ENCODE measurements at places on chromosomes 5 and 9.

- no peak for DNase-seq
These were observed 26.8 kb upstream of the RPL26L1 start for GRCh38 chr5:172932313-172933017.

DNA sequence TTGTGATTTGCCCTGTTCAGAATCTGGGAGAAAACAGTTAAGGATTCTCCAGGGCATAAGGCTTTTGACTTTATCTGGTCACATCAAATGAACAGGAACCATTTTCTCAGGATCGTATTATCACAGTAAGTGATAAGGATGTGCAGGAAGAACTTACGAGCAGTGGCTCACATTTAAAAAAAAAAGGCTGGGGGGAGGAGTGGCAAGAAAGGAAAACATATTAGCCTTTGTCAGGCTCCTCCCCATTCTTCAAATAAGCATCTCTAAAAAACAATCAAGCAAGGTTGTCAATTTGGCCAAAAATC is 234.3 kb upstream of the TMEM161B start:
- no peak for DNase-seq

GRCh38 chr5:128749136-128749898 is 211.3 kb upstream of the FBN2 start:
- no peak for DNase-seq

DNA sequence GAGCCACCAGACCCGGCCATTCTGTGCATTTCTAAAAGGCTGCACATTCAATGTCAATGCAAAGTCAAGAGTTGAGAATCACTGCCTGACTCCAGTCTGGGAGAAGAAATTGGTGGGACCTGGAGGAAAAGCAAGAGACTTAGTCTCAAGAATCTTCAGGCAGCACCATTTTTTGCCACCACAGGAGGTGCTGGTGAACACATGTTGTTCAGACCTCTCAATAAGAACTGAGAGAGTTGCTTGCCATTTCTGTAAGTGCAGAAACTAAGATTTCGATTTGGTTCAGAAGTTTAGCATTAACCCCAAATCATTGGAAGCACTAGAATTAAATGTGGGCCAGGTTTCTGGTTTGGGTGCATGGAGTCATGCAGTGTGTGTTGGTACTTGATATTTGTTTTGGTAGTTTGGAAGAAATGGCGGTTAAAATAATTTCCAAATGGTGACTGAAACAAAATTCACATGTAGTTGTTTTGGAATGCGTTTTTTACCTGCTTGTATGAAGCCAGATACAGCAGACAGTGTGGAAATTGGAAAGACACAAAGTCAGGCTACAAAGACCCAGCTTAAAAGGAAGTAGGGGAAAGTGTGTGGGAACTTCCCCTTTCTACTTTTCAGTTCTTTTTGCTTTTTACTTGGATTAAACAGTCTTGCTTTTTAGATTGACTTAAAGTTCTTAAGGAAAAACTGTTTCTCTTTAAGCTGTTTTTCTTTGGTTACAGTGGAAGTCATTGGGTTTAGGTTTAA is 20.4 kb downstream of the PDE8B start:
- DNase-seq = no peak

- DNase-seq = no peak
These were observed 169.4 kb upstream of the TMEM161B start for GRCh38 chr5:88438006-88438405.

DNA sequence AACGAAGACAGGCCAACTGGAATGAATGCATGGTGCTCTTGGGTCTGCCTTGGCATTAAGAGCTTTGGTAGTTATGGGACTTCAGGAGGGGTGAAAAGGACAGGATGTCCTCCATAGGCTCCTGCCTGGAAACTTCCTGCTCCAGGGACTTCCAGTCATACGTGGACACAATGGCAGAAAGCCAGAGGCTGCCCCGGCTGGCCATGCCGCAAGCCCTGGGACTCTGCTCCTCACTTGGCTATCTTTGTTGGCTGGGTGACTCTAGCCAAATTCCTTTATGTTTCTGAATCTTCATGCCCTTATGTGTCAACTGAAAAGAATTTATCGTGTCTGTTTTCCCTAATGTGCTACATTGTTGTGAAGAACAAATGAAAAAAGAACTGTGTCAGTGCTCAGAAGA is 136.9 kb downstream of the SIL1 start:
- DNase-seq = no peak

- no peak for DNase-seq
These were observed 1271.3 kb downstream of the EFNA5 start for GRCh38 chr5:106399391-106399790.

GRCh38 chr9:115739096-115739875 is 414.3 kb upstream of the PAPPA start:
- DNase-seq = no peak

- no peak for DNase-seq
These were observed 598.4 kb downstream of the ACTL7B start for GRCh38 chr9:108257382-108257781.

DNA sequence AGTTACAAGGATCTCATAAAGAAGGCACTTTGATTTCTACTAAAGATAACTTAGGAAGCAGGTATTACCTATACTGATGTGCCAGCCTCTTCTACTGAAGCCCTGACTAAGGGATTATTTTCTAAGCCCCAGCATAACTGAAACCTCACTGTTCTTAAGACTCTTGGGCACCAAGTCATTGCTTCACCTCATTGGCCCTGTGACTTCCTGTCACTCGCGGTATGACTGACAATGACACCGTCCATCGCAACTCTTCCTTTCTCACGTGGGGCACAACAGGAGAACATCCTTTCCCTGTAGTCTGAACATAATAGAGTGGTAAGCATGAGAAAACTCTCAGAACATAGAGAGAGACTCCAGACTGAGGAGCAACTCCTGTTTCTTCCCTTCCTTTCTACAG is 6.4 kb downstream of the OR2V2 start:
- no peak for DNase-seq

DNA sequence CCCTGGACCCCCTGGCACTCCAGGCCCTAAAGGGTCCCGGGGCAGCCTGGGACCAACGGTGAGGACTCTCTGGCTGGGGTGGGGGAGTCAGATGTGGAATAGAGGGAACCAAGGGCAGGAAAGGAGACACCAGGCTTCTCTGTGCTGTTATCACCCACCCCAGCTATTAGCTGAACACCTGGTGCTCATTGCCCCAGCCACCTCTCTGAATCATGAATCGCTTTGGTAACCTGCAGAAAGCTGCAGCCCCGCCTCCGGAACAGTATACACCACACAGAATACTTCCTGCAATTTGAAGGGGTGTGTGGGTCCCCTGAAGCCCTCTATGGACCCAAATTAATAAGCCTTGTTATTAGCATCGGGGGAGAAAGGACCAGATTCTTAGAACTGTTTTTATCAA is 40.4 kb upstream of the ORM1 start:
- no peak for DNase-seq

- no peak for DNase-seq
These were observed 10.8 kb upstream of the CCDC69 start for GRCh38 chr5:151234476-151235238.

DNA sequence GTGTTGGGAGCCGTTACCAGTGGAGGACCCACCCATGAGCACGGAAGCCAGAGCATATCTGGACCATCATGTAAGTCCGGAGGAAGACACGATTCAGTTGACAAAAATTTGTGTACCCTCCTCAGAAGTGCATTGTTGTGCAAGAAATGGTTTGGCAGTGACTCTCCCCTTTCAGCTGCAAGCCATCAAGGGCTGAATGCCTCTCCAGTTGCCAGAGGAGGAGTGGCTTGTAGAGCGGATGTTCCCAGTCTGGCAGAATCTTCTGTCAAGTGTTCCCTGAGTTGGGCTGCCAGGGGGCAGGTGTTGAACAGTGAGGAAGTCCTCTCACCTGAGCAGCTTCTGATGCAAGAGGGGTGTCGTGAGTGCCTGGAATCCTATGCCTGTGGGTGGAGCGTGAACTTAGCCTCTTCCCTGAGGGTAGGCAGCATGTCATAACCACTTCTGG is 27.6 kb upstream of the CDKN2AIPNL start:
- no peak for DNase-seq

GRCh38 chr5:5419291-5420210 is 2.9 kb upstream of the ICE1 start:
- peak; percentile 8 for DNase-seq

DNA sequence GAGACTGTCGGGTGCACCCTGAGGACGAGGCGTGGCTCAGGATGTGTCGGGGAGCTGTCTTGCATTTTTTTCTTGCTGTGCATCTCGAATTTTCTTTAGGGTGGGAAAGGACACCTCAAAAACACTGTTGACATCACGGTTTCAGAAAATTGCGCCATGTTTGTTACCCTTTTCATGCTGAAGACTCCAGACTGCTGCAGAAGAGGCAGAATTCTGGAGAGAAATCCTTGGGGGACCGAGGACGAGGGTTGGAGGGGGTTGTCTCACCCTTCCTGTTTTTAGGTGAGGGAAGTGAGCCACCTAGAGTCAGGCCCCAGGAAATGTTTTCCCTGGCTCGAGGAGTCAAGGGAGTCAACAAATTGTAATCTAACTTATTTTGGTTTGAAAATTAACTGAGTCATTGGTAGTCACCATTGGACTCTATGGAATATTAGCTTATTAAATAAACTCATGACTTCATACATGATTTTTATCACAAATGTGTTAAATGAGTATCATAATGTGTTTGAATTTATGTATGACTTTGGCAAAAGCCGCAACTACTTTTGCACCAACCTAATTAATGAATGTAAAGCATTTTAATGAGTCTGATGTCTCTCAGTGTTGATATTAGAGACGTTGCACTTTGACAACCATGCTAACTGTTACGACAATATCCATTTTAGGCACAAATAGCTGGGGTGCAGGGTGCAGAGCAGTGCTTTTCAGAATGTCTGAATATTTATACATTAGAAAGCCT is 724 bp upstream of the LYSMD3 start:
- peak; percentile 50 for DNase-seq

- no peak for DNase-seq
These were observed 73.5 kb upstream of the LRRTM2 start for GRCh38 chr5:138948471-138949222.

DNA sequence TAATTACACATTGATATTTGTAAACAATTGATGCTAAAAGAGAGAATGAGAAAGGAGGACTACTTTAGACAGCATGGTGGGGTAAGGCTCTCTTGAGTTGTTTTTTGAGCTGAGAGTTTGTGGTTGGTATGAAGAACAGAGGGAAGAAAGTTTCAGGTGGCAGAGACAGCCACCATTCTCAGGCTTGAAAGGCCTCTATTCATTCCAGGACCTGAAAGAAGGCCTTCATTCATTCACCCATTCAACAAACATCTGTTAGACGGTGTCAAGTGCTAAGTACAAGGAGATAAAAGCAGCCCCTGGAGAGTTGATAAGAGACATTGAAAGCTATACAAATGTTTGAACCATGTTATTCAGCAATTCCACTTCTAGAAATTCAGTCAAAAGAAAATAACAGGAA is 21.7 kb upstream of the ADAM19 start:
- no peak for DNase-seq

DNA sequence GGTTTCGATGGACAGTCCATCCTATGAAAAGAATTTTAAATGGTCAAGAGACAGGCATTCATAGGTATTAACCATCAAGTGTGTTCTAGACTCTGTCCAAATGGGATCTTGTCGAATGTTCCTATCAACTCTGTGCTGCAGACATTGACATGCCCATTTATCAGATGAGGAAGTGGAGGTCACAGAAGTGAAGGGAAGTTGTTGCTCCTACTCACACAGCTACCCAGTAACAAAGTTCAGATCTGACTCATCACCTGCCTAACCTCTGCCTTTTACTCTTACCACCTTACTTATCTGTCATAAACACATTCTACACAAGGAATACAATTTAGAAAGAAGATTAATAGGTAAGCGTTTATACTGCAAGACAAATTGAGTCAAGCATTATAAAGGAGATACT is 426.2 kb upstream of the BRINP1 start:
- no peak for DNase-seq

DNA sequence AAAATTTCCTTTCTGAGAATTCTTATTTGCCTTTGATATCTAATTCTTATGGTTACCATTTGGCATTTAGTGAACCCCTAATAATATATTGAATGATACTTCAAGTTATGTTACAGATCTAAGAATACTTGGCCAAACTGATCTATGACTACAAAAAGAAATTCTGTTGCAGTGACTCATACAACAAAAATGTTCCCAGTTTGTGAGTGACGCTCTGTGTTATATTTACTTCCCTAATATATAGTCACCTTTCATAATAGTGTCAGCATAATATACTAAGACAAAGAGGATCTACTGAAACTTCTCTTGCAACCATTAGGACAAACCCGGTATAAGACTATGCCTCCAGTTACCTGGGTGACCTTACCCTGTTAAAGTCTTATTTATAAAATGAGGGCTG is 216.9 kb upstream of the TLX3 start:
- no peak for DNase-seq

DNA sequence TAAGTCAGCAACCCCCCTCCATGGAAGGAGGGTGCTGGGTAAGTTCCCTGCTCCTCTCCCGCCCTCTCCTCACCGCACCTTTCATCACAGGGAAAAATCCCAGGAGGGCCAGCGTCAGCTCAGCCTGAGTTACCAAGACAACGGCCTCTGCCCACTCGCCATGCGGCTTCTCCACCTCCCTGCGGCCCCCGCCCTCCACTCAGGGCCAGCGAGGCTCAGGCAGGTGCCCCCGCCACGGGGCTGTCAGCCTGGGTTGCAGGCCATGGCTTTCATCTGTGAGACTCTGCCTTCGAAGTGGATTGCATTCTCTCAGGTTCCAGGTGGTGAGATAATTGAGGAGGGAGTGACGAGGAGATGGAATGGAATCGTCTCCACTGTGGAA is 27.2 kb upstream of the LAMC3 start:
- DNase-seq = no peak

- DNase-seq = no peak
These were observed 86.7 kb upstream of the PCA3 start for GRCh38 chr9:76677481-76678055.

DNA sequence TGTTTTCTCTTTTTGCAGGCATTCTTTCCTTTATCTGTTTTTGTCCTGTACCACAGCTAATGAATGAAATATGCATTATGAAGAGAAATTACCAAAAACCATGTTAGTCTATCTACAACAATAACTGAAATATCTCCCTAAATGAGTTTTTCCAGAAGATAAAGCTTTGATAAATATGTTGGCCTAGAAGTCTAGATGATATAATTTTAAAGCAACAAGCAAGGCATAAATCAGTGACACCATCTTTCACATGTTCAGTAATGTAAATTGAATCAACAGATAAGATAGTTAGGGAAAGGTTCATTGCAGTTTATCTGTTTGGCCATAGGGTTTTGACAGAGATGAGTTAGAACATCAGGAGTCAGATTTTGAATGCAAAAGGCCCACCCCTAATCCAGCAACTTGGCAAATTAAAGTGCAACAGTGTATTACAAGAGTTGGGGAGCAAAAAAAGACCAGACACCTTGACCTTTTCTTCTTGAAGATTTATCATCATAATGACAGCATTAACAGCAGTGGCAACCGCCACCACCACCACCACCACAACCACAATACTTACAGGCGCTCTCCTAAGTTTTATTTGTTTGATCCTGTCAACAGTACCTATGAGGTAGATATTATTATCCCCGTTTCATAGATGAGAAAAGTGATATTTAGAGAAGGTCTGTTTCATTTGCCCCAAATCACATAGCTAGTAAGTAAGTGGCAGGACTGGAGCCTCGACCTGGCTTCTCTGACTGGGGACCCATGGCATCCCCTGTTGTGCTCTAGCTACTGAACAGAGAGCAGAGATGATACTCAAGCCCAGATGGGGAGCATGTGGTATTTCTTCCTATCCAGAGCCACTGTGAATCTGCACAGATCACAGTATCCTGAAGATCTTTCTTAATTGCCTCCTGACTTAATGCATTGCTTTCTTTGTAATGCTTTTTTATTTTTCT is 122.8 kb upstream of the DHFR start:
- no peak for DNase-seq

GRCh38 chr9:2697492-2697891 is 19.8 kb upstream of the KCNV2 start:
- no peak for DNase-seq

- no peak for DNase-seq
These were observed 1203.4 kb downstream of the MAT2B start for GRCh38 chr5:164708831-164709230.

Data from SK-N-MC (cell line).